ENCODE measurements at places on chromosomes 1 and 21.
A peak's percentile ranks its signal among the peaks of the same experiment; 100 is the strongest.

GRCh38 chr1:204331847-204332487 lies 27.8 kb downstream of the PLEKHA6 start:
- DNase-seq, result no peak

DNA sequence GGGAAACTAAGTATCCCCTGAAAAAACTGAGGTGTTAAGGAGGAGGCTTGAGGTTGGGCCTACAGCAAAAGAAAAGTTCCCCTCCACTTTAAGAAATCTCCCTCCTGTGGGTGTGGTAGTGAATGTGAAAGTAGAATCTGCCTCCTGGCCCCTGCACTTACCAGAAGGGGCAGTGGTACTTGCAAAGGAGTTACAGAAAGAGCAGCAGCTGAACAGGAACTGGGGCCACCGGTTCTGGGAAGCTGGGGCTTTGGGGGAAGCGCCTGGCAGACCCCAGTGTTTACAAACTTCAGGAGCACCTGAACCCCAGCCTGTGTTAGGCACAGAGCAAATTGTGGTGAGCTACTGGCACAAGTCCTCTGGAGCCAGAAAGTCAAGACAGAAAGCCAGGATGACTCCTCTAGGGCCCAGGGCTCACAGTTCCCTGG lies 250.2 kb upstream of the FGGY start:
- DNase-seq, result no peak

- no peak for DNase-seq
These were observed 515 bp downstream of the MAN1C1 start for GRCh38 chr1:25616987-25617624.

GRCh38 chr1:109770331-109771095 lies 6.8 kb upstream of the EPS8L3 start:
- DNase-seq, result no peak

DNA sequence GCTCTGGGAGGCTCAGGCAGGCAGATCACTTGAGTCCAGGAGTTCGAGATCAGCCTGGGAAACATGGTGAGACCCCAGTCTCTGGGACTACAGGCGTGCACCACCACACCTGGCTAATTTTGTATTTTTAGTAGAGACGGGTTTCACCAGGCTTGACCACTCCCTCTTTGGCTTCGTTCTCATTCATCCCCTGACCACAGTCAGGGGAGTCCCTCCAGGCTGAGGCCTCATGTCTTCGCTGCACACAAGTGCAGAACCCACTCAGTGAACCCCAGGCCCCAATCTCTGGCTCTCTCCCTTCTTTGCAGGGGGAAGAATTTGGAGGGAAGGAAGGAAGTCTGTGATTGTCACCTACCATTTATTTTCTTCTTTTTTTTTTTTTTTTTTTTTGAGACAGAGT lies 9.2 kb upstream of the RPS6KA1 start:
- DNase-seq, result no peak

GRCh38 chr1:226809785-226810571 lies 60.4 kb upstream of the PSEN2 start:
- peak; percentile 82 for DNase-seq

GRCh38 chr1:201164645-201165044 lies 10.4 kb upstream of the TMEM9 start:
- DNase-seq, result no peak

GRCh38 chr21:44353191-44353970 lies at the start of gene TRPM2:
Gene TRPM2, plus strand, starts transcription at chr21:44353621. Its CDS starts 80 bp downstream, at chr21:44353701.
- no peak for DNase-seq

DNA sequence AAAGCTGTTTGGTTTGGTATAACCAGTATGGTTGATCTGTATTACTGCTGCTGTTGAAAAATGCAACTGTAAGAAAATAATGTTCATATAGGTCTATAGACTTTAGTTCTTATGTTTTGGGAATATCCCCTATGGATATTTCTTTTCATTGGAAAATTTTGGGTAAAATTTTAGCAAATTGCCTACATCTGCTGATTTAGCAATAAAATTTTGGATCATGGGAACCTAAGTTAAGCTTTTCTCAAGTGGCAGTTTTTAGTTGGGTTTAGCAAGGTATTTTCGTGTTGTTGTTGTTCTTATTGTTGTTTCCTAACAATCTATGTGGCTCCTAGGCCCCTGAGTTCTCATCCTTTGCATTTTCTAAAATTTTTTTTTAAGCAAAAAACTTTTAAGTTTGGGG lies 167.1 kb downstream of the PHTF1 start:
- no peak for DNase-seq

- no peak for DNase-seq
These were observed 5.7 kb downstream of the BCAR3 start for GRCh38 chr1:93675931-93676330.

GRCh38 chr1:5910666-5911065 lies 81.6 kb downstream of the NPHP4 start:
- DNase-seq, result no peak

GRCh38 chr1:24735509-24736375 lies 9.5 kb upstream of the CLIC4 start:
- no peak for DNase-seq

DNA sequence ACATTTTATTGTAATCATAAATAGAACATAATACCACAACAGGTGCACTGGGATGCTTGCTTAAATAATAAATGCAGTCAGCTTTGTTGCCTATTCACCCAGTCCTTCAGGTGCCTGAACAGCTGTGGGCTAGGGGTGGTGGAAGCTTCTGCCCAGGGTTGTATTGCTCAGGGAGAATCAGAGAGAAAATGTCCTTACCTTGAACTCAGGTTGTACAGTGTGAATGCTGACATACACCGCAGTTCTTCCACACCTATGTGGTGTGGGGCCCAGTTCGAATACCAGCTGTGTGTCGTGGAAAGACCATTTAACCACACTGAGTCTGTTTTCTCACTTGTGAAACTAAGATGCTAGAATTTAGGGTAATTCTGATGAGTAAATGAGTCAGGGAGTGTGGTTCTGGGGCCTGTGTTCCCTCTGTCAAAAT lies 115.7 kb upstream of the ATP1A1 start:
- DNase-seq, result no peak

- peak; percentile 27 for DNase-seq
These were observed 49.2 kb upstream of the PAX7 start for GRCh38 chr1:18581420-18581880.

- DNase-seq, result no peak
These were observed 428.3 kb downstream of the KIF26B start for GRCh38 chr1:245583081-245583480.

DNA sequence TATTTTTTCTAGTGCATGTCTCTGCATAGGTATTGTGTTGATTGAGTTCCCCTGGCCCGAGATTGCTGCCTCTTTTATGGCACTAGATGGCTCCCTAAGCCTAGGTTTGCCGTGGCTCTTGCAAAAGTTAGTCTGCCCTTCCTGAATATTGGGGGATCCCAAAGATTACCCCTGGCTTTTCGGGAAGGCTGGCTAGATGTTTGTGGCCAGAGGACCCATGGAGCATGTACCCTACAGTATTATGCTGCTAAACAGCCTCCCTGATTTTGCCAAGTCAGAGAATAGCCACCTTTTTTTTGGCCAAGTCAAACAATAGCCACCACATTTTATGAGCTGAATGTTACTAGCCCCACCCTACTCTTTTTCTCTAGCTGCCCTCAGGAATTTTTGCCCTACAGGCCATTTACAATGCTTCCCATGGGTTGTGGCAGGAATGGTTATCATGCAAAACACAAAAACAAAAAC lies 343.2 kb downstream of the OLFM3 start:
- DNase-seq, result peak; percentile 59

GRCh38 chr21:36200081-36200561 lies 43.5 kb downstream of the DOP1B start:
- DNase-seq, result no peak

DNA sequence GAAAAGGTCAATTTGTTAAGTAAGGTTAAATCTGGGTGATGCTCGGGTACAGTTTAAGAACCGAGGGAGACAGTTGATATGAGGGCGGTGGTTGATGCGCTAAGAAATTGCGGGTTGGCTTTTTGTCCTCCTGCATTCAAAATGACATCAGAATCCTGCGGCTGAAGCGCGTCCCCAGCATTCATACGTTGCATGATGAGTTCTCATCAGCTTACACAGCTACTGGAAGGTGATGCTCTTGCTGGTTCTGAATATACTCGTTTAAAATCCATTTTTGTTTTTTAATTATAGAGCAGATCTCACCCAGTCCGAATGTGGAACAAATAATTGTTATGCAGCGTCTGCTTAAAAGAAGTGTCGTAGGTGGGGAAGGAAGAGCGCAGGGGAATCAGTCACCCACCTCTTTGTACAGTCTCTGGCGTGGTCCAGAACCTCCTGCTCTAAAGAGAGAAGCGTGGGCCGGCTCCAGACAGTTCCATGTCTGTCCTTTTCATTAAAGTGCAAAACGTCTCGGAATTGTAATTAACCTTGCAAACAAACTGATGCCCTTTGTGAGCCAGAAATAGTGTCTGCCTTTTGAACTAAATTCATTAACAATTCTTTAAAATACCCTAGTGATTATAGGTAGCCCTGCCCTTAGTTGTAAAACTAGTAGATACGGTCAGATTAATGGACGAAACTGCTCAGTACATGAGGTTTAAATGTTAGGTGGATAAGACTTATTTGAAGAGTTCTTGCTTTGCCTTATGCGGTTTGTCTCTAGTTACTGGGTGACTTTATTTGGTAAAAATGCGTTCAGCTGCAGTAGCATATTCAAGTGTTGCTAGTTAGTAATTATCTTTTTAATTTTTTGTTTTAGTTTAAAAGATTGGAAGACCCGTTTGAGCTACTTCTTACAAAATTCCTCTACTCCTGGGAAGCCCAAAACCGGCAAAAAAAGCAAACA lies 741 bp downstream of the RGS2 start:
- DNase-seq, result peak; percentile 56

DNA sequence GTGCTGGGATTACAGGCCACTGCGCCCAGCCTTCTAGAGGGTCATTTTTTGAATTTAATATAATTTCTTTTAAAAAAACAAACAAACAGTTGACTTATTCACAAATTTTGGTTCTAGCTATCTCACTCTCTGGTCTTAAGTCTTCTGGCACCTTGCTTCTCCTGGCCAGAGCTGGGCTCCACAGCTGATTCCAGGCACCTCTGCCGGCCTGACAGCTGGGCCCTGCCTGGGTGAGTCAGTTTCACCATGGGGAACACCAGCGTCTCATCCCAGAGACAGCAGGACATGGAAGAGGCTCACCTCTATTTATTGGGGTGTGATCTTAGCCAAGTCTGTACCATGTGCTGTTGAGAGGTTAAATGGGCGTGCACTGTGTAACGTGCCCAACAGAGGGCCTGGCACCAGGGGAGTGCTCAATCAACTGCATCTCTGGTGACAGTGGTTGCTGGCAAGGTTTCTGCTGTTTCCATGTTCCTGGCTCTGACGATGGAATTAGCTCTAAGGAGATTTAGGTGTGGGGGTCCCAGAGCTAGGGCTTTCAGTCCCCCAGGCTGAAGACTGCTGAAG lies 956 bp downstream of the CPLANE2 start:
- DNase-seq, result peak; percentile 34

DNA sequence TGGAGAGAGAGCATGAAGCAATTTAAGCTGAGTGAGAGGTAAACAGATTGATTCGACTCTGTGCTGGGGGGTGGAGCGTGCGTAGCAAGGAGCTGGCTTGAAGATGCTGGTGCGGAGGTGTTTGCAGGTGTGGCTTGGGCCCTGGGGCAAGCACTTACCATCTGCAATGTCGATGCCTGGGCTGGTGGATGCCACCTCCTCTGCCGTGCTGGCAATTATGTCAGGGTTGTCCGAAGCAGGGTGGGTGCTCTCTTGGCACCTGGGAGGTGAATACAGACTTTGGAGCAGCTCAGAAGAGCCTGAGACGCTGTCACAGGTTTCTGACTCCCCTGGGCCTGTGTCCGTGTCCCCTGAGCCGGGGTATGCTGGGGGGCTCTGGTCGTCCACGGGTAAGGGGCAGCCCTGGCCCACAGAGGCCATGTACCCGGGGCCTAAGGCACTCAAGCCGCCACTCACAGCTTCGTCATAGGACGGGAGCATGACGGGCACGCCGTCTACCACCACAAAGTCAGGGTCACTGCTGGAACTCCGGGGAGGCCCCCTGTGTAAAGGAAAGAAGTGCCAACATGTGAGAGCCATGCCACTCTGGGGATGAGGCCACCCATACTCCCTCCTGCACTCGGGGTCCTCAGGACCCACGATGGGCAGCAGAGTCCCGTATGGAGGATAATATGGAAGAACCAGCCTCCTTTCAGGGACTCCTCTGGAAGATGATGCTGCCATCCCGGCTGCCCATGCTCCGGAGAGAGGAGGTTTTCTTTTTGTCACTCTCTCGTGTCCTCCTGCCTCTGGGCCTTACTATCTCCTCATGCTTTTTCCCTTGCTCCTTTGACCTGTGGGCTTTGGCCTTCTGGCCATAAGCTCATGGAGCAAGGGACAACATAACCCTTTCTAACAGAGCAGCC lies 80.3 kb upstream of the TLR5 start:
- DNase-seq, result no peak

All from SK-MEL-5 (cell line).